Left ventricle myocardium superior (tissue), 1 donor: ENCODE measurements at places on chromosomes 5 and 9. TPM values are rescaled to one million over a fixed set of nuclear protein-coding genes. Genes with fewer than 3 reads are reported as not detected.

GRCh38 chr9:109107402-109108240 lies 12.1 kb downstream of the TMEM245 start:
- no peak for DNase-seq

DNA sequence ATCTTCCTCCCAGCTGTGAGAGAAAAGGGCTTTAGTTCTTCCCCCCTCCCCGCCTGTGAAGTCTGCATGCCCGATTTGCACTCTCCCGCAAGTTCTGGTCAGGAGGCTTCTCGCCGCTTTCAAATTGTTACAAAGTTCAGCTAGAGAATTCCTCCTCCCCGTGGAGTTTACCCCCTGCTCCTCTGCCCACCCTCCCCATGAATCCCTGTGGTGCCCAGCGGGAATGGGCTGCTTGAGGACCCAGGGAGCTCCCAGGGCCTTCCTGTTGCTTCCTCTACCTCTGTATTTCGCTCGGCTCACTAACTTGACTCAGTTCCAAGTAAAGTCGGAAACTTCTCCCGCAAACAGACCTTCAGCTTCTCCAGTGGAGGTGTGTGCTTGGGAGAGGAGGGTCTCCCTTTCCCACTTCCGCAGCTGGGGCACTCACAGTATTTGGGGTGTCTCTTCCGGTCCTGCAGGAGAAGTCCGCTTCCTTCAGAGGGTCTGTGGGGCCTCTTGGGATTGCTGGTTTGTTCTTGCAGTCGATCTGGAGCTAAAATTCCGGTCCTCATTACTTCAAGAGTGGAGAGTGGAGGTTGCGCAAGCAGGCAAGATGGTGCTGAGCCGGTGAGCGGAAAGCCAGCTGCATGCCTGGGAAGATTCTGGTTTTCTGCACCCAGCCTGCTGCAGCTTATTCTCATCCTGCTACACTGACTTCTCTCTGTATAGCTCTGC lies 97.8 kb downstream of the ADAMTS12 start:
- peak; percentile 31 for DNase-seq

DNA sequence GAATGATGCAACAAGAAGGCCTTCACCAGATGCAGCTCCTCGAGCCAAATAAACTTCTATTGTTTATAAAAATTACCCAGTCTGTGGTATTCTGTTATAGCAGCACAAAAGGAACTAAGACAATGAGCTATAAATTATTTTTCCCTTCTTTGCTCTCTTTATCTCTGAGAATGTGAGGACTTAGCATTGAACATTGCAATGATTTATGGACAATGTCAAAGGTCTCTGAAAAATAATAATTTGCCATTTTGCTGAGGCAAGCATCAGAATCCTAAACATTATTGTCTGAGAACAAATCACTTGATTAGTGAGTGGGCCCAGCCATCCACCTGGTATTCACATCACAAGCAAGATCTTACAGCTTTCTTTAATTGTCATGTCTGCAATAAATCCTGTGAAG lies 95.4 kb upstream of the SSBP2 start:
- DNase-seq, result no peak

DNA sequence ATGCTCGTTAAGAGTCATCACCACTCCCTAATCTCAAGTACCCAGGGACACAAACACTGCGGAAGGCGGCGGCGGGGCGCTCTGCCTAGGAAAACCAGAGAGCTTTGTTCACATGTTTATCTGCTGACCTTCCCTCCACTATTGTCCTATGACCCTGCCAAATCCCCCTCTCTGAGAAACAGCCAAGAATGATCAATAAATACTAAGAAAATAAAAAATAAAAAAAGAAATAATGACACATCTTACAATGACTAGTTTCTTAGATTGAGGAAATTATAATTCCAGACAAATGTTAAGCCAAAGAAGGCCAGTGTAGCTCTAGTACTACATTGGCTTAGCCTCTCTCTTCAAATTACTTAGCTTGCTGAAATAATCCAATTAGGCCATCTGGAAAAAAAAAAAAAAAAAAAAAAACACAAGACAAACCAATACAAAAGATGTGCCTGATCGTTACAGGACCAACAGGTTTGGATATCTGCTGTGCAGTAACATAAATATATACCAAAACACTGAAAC lies 58.0 kb downstream of the ANXA2R start:
- DNase-seq, result no peak

DNA sequence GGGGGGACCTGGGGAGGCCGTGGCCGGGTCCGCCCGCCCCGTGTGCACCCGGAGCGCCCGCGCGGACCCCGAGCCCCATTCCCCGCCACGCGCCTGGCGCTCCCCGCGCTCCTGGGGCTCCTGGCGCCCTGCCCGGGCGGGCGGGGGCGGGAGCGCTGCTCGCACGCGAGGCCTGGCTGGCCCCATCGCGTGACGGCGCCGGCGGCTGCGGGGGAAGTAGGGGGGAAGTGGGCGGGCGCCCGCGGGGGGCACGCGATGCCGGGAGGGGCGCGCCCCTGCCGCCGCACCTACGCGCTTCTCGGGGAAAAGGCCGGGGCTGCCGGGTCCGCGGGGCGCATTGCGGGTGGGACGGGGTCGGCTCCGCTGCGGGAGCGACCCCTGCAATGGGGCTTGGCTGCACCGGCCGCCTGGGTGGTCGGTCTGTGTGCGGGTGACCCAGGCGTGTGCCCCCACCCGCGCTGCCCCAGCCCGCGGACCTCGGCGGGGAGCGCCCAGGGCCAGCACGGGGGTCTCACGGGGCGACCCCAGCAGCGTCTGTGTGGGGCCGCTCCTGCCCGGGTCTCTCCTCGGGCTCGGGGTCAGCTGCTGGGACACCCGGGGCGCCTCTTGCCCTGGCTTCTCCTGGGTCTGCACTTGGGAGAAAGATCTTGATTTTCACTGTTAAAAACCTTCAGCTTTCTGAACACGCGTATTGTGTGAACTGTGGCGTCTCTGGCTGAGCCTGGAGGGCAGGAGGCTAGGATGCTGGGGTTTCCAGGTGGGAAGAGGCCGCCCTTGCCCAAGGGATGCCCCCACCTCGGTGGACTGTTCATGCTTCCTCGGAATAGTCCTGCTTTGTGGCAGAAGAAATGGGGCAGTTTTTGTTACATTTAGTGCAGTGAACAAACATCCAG lies 52.4 kb downstream of the AHRR start:
- DNase-seq, result peak; percentile 70

GRCh38 chr5:128304088-128304487 lies 220.5 kb downstream of the SLC12A2 start:
- DNase-seq, result no peak

- DNase-seq, result no peak
Observed at GRCh38 chr5:168587987-168588386, 8.8 kb upstream of the PANK3 start.

- DNase-seq, result no peak
Observed at GRCh38 chr9:18741945-18742344, 268.0 kb downstream of the ADAMTSL1 start.

- DNase-seq, result no peak
Observed at GRCh38 chr5:126354858-126355731, 68.1 kb upstream of the GRAMD2B start.

GRCh38 chr5:113660206-113660605 lies 146.7 kb downstream of the YTHDC2 start:
- DNase-seq, result no peak

GRCh38 chr5:139022528-139022927 lies 147.4 kb upstream of the LRRTM2 start:
- DNase-seq, result no peak

DNA sequence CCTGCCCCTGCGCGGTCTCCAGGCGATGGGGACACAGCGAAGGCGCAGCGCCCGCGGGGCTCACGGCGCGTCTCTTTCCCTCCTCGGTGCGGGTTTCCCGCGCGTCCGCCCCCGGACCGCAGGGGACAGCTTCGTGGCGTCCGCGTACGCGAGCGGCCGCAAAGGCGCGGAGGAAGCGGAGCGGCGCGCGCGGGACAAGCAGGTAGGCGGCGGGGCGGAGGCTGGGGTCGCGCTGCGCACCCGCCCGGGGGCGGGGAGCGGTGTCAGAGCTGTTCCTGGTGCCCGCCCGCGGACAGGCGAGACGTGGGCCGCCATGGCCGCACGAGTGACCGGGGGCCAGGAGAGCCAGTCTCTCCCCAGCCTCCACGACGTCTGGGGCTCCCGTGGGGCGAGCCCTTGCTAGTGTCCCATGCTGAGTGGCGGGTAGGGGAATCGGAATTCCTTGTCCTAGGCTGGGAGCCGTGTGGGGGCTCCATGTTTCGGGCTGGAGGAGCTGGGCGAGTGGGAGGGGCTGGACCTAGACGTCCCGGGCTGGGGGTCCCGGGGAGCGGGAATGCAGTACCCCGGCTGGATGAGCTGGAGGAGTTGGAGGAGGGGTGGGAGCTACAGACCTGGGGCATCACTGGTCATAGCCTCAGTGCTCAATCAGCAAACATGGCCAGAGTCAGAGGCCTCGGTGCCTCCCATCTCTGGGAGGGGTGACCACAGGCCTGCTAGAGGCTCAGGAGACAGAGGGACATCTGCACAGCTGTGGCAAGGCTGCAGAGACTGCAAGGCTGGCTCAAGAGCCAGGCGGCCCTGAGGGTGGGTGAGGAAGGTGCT lies 968 bp downstream of the NKD2 start:
- DNase-seq, result peak; percentile 32

Gene DBH
- not detected for total RNA-seq

Gene WDR38
- total RNA-seq, result not detected

Gene GFRA3
- total RNA-seq, result 0.72 TPM

Gene PITX1
- total RNA-seq, result not detected

Gene GARNL3
- 17.3 TPM for total RNA-seq

Gene C5orf46
- 2.8 TPM for total RNA-seq

Gene SOX30
- not detected for total RNA-seq

Gene LPCAT1
- 13.4 TPM for total RNA-seq
